ENCODE measurements at places on chromosomes 16 and 17.

DNA sequence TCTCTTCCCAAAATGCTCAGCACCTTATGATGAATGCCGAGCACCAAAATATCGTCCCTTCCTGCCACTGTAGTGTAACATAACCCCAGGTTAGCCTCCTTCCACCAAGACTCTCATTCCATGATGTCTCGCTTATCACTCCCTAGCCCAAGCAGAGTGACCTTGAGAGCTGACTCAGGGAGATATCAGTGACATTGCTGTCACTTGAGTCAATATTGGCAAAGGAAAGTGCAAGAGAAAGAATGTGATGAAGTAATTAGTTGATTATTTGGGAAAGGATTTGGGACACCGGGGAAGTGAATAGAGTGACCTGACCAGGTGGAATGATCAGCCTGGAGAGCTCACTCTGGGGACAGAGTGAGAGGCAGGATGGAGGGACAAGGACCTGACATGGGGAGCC is 2.6 kb upstream of the ANKFN1 start:
- no peak for DNase-seq

DNA sequence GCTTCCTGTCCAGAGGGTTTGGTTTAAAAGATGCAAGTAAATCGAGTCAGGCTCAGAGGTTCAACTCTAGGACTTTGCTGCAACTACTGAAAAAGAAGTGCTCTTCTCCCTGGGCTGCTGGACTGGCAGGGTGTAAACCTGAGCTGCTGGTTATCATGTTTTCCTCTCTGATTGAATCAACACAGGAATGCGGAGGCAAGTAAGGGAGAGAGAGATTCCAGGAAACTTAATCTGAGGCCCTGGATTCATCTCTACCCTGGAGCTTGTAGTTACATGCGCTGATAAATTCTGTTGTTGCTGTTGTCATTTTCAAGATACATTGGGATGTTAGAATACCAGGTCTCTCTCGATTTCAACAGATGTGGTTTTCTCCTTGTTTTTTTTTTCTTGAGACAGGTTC is 8.2 kb upstream of the HS3ST3A1 start:
- no peak for DNase-seq

GRCh38 chr16:85959686-85960085 is 60.7 kb downstream of the IRF8 start:
- no peak for DNase-seq

- DNase-seq = no peak
Measured at GRCh38 chr16:11677451-11677951, 9.2 kb downstream of the SNN start.

DNA sequence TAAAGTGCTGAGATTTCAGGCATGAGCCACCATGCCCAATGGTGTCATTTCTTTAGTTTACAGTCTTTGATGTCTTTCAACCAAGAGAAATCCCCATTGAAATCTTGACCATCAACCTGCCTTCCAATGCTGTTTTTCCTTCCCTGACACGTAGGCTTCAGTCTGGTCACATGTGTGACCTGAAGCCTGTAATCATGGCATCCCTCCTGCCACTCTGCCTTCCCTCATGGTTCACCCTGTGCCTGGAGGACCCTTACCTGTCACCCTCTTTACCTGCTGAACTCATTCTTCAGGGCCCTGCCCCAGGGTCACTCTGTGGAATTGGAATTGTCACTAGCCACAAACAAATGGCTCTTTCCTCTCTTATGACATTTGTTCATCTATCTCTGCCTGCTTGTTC is 18.1 kb upstream of the ARHGAP23 start:
- no peak for DNase-seq

GRCh38 chr16:2603165-2604015 is 65.6 kb downstream of the PDPK1 start:
- DNase-seq = peak; percentile 70

DNA sequence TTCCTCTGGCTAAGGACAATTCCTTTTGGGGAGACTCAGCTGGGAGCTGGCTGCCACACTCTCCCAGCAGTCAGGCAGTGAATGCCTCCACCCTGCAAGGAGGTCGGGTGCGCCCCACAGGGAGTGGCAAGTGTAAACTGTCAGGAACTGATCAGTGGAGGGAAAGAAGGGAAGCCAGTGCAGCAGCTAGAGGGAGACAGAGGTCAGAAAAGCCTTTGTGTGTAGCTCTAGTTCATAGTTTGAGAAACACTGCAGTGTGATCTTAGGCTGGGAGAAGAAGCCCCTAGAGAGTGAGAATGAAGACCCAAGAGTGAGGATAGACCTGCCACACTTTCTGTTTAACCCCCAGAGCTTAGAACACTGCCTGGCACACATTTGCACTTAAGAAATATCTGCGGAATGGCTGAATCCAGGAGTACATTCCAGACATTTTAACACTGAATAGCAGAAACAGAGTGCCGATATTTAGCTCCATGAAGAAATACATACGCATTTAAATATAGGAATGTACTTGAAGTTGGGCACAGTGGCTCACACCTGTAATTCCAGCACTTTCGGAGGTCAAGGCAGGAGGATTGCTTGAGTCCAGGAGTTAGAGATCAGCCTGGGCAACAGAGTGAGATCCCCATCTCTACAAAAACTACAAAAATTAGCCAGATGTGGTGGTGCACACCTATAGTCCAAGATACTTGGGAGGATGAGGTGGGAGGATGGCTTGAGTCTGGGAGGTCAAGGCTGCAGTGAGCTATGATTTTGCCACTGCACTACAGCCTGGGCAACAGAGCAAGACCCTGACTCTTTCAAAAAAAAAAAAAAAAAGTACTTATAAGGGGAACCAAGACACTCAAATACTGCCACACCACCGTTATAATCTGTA is 11.1 kb upstream of the SLC5A11 start:
- DNase-seq = no peak

DNA sequence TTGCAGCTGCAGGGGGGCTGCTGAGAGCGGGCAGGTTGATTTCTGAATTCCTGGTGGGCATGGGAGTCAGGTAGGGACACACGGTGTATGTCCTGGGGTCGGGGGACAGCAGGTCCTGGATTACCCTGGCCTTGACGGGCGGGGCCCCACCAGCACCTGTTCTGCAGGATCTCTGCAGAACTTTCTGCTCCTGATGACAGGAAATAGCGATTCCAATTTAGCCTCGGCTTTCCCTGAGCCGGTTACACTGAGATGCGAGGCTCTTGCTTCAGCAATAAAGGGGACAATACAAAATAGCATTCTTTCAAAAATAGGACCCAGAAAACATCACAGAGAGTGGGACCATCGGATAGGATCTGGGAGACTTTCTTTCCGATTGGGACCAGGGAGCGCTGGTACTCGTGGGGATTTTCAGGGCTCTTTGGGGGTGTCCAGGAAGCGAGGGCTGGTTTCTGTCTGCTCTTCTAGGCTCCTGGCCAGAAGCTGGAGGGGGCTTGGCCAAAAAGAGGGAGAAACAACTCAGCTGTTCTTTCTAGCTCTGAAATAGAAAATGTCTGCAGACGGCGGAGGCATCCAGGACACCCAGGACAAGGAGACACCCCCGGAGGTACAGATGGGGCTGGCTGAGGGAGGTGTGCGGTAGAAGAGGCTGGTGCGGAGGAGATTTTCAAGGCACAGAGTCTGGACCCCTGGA is 642 bp downstream of the ZNF205 start:
- DNase-seq = no peak

GRCh38 chr17:58383892-58384462 is 32.0 kb upstream of the SUPT4H1 start:
- DNase-seq = no peak

DNA sequence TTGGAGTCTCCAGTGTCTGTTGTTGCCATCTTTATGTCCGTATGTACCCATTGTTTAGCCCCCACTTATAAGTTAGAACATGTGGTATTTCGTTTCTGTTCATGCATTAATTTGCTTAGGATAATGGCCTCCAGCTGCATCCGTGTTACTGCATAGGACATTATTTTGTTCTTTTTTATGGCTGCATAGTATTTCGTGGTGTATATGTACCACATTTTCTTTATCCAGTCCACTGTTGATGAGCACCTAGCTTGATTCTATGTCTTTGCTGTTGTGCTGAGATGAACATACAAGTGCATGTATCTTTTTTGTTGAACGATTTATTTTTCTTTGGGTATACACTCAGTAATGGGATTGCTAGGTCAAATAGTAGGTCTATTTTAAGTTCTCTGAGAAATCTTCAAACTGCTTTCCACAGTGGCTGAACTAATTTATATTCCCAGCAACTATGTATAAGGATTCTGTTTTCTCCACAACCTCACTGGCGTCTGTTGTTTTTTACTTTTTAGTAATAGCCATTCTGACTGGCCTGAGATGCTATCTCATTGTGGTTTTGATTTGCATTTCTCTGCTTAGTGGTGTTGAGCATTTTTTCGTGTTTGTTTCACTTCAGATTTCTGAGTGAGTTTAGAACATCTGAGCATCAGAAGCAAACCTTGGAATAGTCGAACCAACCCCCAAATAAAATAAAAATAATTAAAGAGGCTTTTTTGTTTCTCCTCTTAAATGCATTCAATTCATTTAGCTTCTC is 304.7 kb downstream of the ZFHX3 start:
- no peak for DNase-seq

DNA sequence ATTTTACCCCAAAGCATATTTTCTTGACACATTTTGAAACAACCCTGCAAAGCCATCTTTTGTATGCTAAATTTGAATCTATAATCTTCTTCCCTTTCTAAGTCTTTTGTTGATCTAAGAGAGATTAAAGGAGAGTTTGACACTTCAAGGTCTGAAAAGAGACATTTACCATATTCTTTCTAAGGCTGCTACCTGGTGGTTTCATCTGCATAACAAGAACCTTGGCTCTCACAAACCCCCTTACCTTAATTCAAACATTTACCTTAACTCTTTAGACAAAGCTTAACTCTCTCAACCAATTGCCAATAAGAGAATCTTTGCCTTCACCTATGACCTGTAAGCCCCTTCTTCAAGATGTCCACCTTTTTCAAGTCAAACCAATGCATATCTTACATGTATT is 1143.6 kb downstream of the CDH11 start:
- DNase-seq = no peak

DNA sequence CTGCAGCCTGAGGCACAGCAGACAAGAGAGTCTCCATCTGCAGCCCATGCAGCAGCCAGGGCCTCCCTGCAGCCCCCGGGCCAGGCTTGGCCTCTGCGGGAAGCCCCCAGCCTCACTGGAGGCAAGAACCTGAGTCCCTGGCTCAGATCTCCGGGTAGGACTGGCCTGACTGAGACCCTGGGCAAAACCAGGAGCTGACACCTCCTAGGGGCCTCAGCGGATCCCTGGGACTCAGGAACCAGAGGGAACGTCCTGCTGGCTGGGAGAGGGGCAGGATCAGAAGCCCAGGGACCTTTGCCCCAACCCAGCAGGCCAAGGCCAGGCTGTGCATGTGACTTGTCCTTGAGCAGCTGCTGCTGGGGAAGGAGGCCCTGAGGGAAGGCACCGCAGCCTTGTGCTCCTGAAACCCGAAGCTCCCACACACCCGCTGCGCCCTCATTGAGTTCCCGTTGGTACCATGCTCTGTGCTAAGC is 1.7 kb upstream of the PRSS21 start:
- no peak for DNase-seq

All from glomerular endothelial cell (primary cell).